ENCODE measurements at places on chromosomes 12 and 14.

- no peak for DNase-seq
Measured at GRCh38 chr12:128971802-128972201, 118.5 kb downstream of the GLT1D1 start.

DNA sequence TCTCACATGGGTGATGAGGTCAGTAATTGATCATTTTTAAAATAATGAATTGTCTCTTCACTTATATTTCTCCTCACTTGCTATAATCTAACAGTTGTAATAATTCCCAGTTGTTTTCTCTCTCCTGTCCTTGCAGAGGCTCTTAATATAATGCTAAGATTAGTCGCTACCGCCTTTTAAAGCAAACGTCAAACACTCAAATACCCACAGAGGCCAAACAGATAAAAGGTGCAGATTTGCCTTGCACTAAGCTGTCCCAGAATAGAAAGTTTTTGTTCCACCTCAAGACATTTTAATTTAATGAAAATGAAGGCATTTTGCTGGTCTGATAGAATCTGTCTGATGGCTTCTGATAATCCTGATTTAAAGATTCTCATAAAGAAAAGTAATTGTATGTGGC, 159.0 kb downstream of the KICS2 start:
- no peak for DNase-seq

GRCh38 chr12:53145383-53146260, 34.9 kb upstream of the ZNF740 start:
- DNase-seq: no peak

DNA sequence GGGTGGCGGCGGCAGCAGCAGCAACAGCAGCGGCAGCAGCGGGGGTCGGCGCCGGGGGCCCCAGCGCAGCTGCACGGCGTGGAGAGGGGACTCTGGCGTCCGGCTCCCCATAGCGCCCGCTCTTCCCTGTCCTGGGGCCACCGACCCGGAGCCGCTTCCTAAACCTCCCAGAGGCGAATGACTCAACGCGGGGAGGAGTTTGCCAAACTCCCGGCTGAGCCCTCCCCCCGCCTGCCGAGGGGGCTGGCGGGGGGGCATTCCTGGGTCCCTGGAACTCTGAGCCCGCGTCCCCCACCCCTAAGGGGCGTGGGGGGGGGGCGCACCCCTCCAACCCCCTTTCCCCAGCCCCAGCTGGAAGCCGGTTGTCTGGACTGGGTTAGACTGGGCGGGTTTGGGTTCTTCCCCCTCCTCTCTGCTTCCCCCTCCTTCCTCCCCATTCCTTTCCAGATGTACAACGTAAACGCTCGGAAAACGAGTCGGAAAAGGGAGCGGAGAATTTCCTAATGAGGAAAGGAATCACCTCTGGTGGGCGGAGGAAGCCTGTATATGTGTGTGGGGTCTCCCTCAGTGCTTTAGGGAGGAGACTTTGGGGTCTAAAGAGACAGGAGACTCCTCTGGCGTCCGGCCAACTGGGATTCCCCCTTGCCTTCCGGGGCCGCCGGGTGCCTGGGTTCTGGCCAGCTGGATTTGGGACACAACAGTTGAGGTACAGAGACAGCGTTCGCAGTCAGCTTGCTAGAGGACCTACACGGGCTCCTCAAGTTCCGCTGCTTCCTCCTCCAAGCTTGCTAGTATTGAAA, at the start of gene ITGA5:
Gene ITGA5 (minus strand): TSS at position 179 of the 800 bp plus-strand sequence. CDS start 68 bp downstream, at position 111.
- DNase-seq: peak; percentile 94
